ENCODE measurements at places on chromosomes 7 and 10.

DNA sequence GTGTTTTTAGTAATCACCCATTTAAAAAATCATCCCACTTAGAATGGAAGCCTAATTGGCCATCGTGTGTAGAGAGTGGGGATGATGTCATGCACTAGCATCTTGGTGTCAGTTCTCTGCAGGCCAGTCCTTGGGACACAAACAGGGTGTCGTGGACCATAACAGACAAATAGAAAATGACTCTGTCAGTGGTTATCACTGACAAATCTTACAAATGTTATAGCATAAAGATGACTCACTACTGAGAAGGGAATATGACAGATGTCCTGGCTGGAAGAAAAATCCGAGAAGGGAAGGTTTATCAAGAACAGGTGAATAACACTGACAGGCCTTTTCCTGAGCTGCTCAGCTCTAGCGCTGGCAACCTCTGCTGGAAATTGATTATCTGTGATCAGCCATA lies 10.6 kb downstream of the CABCOCO1 start:
- DNase-seq = no peak

DNA sequence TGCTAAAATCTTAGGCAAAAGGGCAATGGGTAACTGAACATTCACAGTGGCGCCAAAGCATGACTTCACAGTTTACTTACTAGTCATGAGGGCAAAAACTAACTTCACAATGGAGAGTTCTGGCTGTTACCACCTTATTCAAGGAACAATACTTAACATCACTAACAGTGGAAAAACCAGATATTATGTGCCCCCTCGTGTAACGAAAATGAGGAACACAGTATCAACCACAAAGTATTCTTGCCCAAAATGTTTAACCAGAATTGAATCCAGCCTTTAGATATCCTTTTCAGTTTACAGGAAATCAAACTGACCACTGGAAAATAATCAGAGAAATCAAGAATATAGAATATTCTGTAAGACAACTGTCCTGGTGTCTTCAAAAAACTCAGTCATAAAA lies 9.5 kb downstream of the C7orf25 start:
- no peak for DNase-seq

- no peak for DNase-seq
Measured at GRCh38 chr7:1912593-1913465, 242.8 kb downstream of the ELFN1 start.

- DNase-seq = no peak
Measured at GRCh38 chr10:112374724-112375541, 1.0 kb downstream of the ACSL5 start.

GRCh38 chr7:140297192-140297591 lies 101.1 kb downstream of the SLC37A3 start:
- no peak for DNase-seq

DNA sequence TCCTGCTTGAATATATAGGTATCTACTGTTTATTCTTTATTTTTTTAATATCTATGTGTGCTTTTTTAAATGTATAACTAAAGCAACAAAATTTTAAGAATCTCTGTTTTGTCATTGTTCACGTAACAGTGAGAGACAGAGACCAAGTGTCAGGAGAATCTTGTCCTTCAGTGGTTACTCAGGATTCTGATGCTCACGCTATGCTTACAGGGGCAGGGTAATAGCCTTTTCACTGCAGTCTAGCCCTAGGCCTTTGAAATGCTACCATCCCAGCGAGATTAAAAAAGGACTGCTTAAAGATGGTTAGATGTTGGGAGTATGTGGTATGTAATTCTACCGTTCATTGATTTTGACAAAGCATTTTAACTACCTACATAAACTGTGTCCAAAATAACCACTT lies 71.6 kb upstream of the EGFR start:
- DNase-seq = no peak

DNA sequence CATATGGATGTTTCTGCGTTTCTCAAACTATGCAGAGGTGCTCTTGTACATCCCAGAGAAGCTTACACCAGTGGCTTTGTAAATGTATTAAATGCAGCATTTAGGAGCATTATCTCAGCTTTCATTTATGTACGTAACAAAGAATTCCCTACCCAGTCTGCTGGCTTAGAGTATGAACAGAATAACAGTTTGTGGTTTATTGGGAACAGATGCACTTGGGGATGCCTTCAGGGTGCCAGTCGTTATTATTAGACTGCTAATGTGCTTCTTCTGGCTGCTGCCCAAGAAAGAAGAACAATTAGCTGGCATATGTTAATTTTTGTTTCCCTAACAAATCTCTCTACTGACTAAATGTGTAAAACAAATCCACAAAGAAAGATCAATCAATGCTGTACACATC lies 241.9 kb downstream of the FOXP2 start:
- DNase-seq = no peak

DNA sequence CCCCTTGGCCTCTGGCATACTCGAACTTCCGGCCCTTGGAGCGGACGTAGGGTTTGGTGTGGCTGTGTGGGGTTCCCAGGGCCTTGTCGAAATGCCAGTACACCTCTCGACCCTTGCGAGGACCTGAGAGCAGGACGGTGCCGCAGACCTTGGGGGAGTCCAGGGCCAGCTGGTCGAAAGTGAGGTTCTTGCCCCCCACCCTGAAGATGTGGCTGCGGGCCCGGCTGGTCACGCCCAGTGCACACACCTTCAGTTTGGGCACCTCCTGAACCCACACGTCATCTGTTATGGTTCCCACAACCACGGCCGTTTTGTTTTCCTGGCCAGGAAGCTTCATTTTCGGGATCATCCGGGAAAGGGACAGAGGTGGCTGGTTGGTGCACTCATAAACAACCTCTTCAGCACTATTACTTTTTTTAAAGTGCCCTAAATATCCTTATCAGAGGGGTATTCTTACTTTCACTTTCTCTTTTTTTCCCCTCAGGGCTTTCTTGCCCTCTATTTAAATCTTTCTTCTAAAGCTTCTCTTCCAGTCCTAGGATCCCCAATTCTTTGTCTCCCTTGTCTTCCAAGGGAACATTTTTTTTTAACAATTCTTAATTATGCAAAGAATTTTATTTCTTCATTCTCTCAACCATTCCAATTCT lies 44.9 kb upstream of the FAM3C start:
- DNase-seq = no peak

GRCh38 chr7:79462390-79462789 lies 8.9 kb upstream of the MAGI2 start:
- no peak for DNase-seq
